ENCODE measurements at places on chromosomes 3 and 15.

- DNase-seq: no peak
Observed at GRCh38 chr3:125058959-125059358, 3.2 kb upstream of the HEG1 start.

- no peak for DNase-seq
Observed at GRCh38 chr15:52183562-52184173, 7.5 kb downstream of the GNB5 start.

DNA sequence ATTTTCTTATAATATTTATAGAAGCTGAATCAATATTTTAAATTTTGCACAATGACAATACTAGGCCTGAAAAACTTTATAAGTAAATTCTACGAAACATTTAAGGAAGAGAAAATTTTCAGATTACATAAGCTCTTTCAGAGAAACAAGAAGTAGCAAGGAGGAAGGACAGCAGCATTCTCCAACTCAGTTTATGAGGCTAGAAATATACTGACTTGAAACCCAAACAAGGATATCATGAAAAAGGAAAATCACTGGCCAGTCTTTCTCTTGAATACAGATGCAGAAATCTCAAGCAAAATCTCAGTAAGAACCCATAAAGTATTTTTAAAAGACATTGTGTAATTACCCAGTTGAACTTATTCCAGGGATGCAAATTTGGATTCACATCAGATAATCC, 121.3 kb downstream of the STAC start:
- DNase-seq: no peak

- no peak for DNase-seq
Observed at GRCh38 chr15:24067733-24068501, 380.8 kb upstream of the NDN start.

DNA sequence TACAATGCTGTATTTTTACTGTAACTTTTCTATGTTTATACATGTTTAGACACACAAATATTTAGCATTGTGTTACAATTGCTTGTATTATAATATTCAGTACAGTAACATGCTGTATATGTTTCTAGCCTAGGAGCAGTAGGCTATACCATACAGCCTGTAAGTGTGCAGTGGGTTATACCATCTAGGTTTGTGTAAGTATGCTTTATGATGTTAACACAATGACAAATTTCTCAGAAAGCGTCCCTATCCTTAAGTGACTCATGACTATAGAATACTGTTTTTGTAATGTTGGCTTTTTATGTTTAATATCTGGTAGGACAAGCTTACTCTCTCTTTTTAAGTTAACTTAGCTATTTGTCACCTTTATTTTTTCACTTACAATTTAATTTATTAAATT, 127.5 kb upstream of the THRB start:
- DNase-seq: no peak

DNA sequence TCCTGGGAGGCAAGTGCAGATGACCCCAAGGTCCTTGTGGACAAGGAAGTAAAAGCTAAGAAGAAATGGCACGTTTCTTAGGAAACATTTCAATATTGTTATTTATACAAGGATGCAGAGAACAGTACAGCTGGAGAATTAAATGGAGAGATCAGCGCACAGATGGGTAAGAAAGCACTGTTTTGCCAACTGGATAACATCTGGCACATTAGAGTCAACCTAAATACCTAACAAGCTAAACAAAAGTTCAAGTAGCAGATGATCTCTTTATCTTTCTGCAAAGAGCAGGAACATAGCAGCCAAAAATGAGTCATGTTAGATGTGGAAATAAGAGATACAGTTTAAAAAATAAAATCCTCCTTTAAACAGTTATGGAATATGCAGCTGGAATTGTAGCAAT, 15.7 kb upstream of the DPPA4 start:
- DNase-seq: no peak

GRCh38 chr3:77412021-77412438, 372.1 kb downstream of the ROBO2 start:
- DNase-seq: no peak

DNA sequence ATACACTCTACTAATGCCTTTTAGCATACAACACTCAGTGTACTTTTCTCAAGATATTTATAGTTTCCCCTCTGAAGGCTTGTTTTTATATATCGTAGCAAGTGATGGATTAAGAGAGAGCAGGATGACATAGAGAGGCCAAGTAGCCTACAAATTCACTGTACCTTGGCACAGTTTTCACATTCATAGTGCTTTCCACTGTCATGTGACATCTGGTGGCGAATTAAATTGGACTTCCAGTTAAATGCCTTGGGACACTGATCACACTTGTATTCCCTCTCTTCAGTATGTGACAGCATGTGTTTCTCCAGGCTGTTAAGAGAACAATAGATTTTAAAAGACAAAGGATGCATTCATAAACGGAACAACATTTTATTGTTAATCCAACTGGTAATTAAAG, 541.1 kb downstream of the MECOM start:
- no peak for DNase-seq

GRCh38 chr15:68218847-68219798, 10.4 kb downstream of the CLN6 start:
- peak; percentile 31 for DNase-seq

DNA sequence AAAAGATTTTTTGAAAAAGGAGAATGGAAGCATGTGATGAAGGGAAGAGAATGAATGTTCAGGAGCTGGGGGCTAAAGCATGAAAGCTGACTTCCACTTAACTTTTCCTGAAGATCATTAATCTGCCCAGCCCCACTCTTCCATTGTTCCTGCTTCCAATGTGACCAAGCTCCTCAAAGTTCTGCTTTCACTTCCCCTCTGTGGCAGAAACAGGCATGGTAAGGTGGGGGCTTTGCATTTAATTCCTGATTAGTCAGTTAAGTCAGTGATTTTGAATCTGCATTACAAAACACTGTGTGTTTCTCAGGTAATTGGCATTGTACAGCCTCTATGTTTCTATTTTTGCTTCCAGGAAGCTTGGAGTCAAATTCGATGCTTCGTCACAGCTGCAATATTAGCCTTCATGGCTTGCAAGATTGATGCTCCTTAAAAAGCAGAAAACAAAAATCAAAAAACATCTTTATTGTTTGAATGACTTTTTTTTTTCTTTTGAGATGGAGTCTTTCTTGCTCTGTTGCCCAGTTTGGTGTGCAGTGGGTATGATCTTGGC, 7.3 kb upstream of the TM6SF1 start:
- no peak for DNase-seq

- DNase-seq: no peak
Observed at GRCh38 chr3:48952510-48953118, 34.0 kb downstream of the ARIH2 start.

DNA sequence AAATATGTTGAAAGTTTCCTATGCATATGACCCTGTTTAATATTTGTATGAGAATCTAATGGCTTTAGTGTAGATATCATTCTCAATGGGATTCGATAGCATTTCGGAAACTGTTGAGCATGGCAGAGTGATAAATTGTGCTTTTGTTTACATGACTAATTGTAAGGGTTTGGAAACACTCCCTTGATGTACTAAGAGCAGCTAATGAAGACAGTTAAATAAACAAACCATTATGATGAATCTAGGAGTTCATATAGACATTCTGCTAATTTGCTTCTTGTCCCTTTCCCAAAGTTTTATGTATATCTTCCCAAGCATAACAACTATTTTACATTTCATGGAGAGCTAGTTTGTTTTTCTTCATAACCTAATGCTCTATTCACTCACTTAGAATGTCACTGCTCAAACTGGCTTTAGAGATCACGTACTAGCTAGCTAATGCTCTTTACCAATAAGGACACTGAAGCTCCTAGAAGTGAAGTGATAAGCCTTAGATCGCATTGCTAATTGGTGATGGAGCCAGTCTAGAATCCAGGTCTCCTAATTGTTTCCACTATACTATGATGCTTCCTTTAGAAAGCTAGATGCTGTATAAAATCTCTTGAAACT, 140.8 kb downstream of the TP63 start:
- DNase-seq: no peak

DNA sequence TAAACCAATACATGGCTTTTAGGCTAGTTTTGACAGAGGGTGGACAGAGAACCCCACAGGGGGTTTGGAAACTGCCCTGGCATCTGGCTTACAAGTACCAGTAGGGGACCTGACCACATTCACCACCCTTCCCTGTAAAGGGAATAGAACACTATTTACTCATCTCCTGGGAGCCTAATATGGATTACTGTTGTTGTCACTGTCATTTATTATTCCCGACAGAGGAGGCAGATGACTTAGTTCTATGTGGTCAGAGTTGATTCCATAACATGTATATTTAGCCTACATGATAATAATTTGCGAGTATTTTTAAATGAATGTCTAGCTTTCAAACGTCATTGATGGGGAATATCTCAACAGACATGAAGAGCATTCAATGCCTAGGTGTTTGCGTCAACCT, 15.9 kb downstream of the ZBTB38 start:
- DNase-seq: no peak

- no peak for DNase-seq
Observed at GRCh38 chr3:129597087-129597999, 9.1 kb downstream of the PLXND1 start.

DNA sequence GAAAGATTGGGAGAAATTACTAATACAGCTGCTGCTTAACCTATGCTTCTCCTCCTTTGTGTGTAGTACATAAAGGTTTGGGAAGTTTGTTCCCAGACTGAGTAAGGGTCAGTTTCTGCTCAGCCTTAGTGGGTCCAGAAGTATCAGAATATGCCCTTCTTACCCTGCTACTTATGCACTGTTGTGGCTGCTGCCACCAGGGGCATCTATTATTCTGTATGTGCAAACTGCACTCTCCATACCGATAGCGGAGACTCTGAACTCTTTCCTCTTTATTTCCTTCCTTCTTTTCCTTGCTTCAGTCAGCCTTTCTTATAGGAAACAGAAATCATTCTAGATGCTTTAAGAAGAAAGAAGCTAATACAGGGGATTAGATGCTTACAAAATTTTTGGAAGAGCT, 4.0 kb downstream of the NEDD4 start:
- DNase-seq: no peak

GRCh38 chr3:52845157-52845556, 10.3 kb upstream of the MUSTN1 start:
- no peak for DNase-seq

DNA sequence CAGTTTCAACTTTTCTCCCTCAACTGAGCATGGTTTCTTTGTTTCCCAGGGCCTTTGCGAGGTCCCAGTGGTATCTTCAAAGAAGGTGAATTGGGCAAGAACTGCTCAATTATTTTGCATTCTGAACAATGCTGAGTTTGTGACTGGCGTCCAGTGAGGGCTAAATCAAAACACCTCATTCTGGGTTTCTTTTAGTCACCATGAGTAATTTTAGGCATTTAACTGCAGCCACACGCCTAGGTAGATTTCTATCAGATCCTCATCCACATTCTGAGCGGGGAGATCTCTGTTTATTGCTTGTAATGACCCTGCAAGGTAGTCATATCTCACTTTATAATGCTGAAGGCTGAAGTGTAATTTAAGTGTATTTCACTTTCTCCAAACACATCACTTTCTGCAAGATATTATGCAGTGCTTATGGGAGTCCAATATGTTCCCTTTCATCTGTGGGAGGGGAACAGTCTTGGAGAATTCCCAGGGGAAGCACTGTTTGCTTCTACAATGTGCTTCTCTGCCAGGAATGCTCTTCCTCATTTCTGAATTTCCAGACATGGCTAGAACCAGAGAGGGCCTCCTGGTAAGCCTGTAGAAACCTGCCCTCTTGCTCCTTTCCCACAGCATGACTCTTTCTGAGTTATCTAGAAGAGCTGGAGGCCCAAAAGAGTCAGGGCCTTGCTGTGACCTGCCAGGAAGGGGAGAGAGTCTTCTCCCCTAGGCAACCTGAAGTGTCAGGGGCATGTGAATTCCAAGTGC, 91.7 kb downstream of the FRMD4B start:
- DNase-seq: no peak

GRCh38 chr15:94576889-94577533, 345.6 kb downstream of the MCTP2 start:
- no peak for DNase-seq

DNA sequence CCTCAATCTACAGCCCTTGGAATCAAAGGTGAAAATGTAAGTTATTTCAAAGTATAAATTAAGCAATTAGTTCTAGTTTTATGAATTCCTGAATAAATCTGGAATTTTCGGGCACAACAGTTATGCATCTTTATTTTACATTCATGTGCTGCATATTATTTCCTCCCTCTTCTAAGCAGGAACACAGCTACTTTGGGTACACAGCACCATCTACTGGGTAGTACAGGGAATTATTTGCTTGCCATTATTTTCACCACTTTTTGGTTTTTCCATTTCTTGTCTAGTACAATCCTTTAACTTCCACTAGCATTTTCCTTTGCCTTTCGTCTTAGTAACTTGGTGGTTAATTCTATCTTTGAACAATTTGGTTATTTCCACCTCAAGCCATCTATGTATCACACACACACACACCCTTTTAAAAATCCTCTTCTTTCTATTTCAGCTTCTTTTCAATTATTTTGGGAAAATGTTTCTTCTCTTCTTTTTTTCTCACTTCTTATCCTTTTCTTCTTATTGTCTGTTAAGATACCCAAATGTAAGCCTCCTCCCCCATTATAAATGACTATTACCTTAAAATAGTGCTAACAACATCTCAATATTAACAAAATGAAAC, 451.0 kb downstream of the MFSD1 start:
- DNase-seq: no peak

DNA sequence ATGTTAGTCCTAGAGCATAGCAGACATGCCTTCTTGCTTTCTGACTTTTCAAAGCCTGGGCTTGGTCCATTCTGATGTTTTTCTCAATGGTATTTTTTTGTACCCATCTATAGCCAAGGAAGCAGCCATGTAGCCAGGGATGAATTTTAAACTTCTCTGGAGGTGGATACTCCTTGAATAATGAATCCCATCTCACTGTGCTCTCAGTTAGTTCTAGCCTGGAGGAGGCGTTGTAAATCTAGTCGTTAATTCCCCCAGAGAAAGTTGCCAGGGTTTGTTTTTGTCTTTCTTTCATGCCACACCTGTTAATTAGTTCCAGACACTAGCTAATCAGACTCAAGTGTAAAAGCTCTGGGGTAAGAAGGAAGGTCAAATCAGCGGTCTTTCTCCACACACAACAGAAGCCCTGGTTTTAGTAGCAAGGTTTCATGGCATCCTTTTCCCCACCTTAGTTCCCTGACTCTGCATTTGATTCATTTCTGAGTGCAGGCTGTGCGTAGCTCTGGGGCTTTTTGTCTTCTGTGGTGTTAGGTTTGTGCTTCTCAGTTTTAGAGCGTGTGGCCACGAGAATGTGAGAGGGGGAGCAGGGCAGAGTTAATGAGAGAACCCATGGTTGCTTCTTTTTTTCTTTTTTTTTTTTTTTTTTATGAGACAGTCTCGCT, 19.7 kb downstream of the PTPRG start:
- no peak for DNase-seq

DNA sequence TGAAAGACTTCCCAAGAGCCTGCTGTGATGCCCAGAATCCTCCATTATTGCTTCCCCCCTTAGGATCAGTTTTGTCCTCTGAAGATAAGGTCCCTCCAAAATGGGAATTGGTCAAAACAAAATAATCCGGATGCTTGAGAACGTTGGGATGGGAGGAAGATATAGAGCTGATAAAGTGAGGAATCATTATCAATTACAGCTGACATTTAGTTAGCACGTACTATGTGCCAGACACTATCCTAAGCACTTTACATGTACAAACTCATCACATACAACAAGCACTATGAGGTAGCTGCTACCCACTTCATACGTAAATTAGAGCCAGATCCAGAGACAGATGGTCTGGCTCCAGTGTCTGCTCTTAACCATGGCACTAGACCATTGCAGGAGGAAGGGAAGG, 6.6 kb upstream of the RPP25 start:
- DNase-seq: no peak

All from suprapubic skin (tissue), 4 donors.